ENCODE measurements at places on chromosomes 2 and 18.

- DNase-seq, result no peak
Observed at GRCh38 chr18:26104035-26104434, 13.6 kb upstream of the SS18 start.

- no peak for DNase-seq
Observed at GRCh38 chr18:35511428-35511827, 13.7 kb upstream of the INO80C start.

- DNase-seq, result no peak
Observed at GRCh38 chr2:67991456-67991855, 71.3 kb downstream of the C1D start.

DNA sequence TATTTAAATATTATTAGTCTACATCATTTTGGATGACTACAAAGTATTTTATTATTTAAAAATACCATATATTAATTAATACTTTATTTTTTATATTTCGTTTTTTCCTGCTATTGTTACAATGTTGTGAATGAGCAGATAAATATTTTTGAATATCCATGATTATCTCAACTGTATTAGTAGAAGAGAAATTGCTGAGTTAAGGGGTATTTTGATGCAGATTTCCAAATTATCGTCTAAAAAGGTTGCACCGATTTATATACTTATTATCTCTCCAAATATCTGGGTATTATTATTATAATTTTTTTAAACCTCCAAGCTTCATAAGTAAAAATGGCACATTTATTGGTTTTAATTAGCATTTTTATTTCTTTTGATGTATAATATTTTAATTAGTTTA is 8.9 kb upstream of the IL1RL1 start:
- DNase-seq, result no peak

GRCh38 chr2:7424481-7424880 is 507.3 kb downstream of the RNF144A start:
- no peak for DNase-seq

DNA sequence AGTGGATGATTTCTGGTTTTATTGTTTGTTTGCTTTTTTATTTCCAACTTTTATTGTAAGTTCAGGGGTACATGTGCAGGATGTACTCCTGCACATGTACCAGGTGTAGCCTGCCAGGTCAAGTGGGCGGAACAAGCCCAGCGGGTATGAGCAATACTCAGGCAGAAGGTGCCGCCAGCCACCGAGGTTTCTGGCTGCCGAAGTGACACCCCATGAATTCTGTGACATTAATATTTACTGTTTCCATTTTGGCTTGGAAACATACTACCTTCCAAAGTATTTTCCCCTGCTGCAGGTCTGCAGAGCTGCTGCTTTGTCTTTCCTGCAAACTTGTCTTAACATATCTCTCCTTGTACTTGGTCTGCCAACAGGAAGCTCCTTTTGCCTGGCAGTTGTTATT is 78.5 kb downstream of the PTPN4 start:
- no peak for DNase-seq

- no peak for DNase-seq
Observed at GRCh38 chr18:55265984-55266383, 306.7 kb upstream of the CCDC68 start.
